ENCODE measurements at places on chromosomes 13 and 19.
A peak's percentile ranks its signal among the peaks of the same experiment; 100 is the strongest.

DNA sequence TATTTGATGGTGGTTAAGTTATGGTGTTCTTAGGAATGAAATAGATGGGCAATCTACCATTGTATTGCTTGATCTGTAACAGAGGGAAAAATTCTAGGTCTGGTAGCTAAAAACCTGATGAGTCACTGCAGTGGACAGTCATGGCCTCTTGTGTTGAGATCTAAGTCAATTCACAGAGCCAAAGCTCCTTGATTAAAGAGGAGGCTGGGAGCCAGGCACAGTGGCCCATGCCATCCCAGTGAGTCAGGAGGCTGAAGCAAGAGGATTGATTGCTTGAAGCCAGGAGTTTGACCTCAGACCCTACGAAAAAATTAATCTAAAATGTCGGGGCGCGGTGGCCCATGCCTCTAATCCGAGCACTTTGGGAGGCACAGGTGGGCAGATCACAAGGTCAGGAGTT is 67.1 kb upstream of the KPNA3 start:
- DNase-seq: peak; percentile 97

DNA sequence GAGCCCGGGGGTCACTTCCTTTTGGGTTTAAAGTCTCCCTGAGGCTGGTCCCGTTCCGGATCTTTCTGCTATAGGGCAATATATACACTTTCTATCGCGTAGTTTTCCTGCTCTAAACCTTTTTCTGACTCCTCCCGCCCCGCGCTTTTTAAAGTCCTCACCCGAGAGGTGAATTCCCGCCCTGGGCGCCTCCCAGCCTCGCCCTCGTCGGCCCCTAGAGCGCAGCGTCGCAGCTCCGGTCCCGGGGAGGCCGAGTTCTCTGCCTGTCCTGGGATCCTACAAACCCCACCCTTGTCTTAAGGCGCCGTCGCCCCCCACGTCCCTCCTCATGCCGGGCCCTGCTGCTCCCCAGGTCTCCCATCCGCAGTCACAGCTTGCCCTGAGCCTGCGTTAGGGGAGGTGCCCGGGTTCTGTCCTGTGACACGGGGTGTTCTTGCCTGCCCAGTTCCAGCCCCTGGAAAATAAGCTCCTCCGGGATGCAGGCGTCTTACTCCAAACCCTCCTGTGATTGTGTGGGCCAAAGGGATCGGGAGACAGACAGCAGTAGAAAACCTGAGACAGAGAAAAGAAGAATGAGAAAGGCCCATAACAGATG is 491 bp downstream of the ZNF525 start:
- DNase-seq: peak; percentile 6

DNA sequence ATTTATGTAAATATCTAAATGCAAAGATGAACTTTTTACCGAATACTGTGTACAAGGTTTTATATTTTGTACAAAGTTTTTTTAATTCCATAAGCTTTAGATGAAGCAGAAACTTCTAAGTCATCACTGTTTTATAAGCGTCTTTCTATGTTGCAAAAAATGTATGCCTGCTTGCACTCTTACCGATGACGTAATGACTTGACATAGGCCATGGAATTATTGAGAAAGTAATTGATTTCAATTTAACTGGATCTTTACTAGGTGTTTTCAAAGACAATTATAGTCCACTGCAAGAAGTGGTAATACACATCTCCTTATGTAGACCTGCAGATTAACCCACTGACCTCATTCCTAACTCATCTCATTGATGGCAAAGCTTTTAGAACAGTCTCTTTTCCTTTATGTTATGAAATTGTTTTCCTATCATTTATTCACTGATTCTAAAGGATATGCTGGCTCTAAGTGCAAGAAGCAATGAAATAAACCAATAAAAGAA is 10.4 kb downstream of the DACH1 start:
- DNase-seq: no peak

DNA sequence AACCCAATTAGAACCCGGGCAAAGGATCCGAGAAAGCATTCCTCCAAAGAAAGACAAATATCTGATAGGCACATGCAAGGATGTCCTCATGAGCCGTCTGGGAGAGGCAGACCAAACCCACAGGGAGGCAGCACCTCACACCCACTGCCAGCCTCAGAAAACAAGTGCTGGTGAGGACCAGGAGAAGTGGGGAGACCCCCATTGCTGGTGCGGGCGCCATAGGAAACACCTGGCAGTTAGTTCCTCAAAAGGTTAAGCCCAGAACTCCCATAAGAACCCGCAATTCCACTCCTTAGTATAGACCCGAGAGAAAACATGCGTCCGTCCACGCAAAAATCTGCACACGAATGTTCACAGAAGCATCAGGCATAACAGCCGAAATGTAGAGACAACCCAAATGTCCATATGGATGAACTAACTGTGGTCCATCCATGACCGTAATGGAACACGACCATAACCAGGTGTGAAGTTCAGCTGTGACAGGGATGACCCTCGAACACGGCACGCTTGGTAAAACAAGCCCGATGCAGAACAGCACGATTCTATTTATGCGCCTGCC is 7.9 kb downstream of the ZNF787 start:
- no peak for DNase-seq

DNA sequence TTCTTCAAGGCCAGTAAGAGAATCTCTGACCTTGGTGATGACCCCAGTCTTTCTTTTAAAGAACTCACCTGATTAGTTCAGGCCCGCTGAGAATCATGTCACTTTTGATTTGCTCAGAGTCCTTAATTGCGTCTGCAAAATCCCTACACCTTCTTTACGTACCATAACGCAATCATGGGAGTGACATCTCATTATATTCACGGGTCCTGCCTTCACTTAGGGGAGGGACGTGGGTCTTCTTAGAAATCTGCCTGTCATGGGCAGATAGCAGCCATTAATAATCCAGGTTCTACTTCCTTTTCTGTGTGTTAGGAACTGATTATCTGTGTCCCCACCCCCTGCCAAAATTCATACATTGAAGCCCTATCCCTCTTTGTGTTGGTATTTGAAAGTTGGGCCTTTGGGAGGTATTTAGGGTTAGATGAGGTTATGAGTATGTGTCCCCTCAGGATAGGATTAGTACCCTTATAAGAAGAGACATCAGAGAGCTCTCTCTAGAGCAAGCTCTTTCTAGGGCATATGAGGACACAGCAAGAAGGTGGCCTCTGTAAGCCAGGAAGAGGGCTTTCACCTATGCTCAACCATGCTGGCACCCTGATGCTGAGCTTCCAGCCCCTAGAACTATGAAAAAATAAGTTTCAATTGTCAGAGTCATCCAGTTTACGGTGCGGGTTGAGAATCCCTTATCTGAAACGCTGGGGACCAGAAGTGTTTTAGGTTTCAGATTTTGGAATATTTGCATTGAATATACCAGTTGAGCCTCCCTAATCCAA is 9.9 kb downstream of the TPP2 start:
- DNase-seq: no peak

DNA sequence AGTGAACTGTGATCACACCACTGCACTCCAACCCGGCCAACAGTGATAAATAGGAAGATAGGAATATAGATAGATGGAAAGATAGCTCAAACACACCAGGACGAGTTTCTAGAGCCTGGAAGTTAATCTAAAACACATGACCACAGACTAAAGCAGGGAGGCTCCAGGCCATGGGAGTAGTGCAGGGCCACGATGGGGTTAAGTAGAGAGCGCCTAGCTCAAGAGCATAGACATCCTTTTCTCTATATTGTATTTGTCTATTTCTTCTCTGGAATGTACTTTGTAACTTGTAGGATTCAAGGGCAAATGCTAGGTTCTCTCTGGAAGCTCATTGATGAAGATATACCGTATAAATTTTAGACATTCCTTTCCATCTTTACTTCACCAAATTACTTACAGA is 69.6 kb downstream of the ZAR1L start:
- no peak for DNase-seq

DNA sequence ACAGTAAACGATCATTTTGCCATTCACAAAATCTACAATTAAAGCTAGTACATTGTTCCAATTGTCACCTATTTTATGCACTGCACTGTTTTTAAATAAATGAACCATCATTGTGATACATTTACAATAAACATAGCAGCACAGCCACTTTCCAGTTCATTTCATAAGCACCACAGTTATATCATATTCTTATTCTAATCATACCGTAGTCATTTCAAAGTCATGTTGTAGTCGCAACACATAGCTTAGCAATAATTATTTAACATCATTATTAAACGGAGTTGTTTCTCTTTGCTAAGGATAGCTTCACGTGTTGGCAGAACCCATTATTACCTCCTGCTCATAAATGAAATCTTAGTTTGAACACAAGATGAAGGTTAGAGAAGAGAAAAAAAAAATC is 2.2 kb upstream of the PCDH9 start:
- DNase-seq: no peak

GRCh38 chr13:91647361-91647990 is 249.1 kb downstream of the GPC5 start:
- no peak for DNase-seq

DNA sequence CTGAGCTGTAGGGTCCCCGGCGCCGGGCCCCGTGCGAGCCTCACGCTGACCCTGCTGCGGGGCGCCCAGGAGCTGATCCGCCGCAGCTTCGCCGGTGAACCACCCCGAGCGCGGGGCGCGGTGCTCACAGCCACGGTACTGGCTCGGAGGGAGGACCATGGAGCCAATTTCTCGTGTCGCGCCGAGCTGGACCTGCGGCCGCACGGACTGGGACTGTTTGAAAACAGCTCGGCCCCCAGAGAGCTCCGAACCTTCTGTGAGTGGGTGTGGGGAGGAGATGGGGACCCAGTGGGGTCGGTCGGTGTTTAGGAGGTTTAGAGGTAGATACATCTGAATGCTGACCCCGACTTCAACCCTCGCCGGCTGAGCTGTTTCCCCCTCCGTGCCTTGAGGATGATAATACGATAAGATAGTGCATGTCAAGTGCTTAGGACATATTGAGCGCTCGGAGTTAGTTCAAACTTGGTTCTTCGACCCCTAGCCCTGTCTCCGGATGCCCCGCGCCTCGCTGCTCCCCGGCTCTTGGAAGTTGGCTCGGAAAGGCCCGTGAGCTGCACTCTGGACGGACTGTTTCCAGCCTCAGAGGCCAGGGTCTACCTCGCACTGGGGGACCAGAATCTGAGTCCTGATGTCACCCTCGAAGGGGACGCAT is 1.9 kb downstream of the ICAM5 start:
- DNase-seq: no peak

DNA sequence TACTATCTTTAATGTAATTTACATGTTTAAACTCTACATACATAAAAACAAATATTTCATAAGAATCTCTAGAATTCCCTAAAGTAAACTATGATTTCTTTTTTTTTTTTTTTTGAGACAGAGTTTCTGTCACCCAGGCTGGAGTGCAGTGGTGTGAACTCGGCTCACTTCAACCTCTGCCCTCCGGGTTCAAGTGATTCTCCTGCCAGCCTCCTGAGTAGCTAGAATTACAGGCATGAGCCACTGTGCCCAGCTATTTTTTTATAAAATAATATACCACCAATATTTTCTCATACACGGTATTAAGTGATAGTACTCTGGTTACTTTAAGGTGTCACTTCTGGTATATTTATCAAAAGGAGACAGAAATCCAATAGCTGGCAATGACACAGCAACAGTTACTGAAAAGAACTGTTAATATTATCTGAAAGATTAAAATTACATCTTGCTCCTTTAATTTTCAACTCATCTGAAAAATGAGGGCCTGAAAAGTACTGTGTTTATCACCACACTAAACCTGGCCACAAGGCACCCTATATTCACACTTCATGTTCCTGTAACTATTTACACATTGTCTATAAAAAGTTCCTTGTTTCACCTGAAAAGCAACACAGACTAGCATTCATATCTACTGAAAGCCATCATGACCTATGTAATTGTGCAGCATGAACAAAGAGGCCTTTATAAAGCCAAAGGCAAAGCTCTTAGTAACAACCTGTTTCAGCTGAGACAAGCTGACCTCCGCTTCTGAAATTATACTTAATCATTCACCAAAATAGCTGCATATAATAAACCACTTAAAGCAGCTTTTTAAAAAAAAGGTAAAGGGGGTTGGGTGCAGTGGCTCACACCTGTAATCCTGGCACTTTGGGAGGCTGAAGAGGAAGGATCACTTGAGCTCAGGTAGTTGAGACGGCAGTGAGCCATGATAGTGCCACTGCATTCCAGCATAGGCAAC is 106.1 kb downstream of the SLC25A15 start:
- DNase-seq: no peak

DNA sequence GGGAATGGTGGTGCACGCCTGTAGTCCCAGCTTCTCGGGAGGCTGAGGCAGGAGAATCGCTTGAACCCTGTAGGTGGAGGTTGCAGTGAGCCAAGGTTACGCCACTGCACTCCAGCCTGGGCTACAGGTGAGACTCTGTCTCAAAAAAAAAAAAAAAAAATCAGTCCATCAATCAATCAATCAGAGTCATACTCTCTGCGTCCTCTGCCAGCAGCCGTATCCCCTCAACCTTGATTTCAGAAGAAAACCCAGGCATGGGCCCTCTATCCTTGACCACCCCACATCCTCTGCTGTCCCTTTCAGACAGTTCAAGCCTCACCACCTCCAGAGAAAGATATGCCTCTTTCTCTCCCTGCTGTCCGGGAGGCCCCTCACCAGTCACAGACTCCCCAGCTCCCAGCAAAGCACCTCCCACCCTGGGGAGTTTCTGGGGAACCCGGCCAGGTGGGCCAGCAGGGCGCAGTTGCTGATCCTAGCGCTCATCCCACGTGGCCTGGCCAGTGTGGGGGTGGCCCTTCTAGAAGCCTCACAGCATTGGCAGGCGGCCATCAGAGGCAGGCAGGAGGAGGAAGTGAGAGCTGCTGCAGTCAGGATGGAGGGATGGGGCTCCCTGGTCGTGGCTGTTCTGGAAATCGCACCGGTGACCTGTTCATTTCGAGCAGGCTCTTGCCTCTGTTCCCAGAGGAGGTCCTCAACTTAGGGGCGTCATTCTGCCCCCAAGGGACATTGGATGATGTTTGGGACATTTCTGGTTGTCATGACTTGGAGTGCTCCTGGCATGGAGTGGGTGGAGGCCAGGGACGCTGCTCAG is 10.2 kb upstream of the JSRP1 start:
- DNase-seq: peak; percentile 50

GRCh38 chr13:66805657-66806056 is 424.5 kb downstream of the PCDH9 start:
- DNase-seq: peak; percentile 67

GRCh38 chr19:5193192-5193591 is 147.4 kb downstream of the PTPRS start:
- DNase-seq: no peak

GRCh38 chr19:45790942-45791341 is 1.7 kb downstream of the DMWD start:
- no peak for DNase-seq

DNA sequence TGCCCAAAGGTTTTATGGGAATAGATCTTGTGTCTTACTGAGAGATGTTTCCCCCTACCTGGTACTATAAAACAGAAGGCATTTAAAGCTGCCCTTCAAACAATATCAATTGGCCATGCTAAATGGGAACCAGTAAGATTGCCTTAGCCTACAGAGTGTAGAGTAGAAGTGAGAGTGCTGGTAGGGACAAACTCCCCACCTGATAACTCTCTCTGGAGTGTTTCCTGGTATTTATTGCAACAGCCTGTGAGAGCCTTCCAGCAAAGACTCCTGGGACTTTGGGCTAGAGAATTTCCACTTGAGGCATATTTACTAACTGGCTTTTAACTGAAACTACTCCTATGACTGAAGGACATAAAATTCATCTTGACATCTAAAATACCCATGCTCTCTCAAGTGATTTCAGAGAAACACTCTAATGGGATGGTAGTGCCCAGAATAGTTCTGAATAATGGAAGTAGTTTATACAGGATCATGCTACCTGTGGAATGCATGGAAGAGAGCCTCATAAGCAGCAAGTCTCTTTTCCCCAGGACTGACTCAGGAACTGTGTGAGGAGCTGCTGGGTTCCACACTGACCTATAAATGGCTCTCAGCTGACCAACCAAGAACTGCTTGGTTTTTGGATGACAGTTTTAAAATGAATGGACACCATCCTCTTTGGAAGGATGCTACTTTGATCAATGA is 132.7 kb upstream of the SLITRK5 start:
- no peak for DNase-seq

- DNase-seq: no peak
These were observed 8.5 kb upstream of the SIGLEC8 start for GRCh38 chr19:51466723-51467122.

Data from fibroblast of gingiva (primary cell).